ELF-1 (cell line): ENCODE measurements at places on chromosomes 7 and 10.

- peak; percentile 12 for DNase-seq
These were observed 41.5 kb upstream of the SLC39A12 start for GRCh38 chr10:17910125-17910789.

GRCh38 chr10:114173603-114173920 lies 441 bp downstream of the CCDC186 start:
- no peak for DNase-seq

DNA sequence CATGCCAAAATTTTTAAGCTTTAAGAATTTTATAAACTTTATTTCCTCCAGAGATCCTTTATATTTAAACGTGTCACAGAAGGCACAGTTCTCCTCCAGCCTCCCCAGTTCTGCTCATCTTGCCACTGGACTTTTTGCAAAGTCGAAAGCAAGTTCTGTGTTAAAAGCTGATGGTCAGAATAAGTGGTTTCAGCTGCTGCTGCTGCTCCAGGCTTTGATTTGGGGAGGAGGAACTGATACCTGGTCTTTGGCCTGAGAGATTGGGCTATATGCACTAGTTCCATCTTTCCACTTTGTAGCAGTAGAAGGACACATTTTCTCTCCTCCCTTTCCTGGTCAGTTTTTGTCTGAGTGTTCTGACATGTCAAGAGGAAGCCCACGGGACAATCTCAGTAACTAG lies 435.9 kb upstream of the PHF14 start:
- DNase-seq = no peak

DNA sequence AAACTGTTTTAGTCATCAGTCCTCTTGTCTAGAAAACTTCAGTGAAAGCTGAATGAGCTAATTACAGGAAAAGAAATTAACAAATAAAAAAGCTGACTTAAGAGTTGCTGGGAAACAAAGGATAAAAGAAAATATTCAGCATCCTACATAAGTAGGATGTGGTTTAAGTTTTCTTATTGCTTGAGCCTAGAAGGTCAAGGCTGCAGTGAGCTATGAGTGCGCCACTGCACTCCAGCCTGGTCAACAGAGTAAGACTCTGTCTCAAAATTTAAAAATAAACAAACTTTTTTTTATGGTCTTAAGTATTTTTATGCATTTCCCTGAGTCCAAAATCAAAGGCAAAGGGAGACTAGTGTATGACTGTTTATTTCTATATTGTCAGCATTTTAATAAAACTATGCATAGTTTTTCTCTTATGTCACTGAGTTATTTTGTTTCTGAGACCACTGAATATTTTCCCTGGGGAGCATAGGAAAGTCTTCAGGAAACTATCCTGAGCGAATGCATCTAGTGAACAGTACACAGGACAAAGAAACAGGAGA lies 40.0 kb upstream of the LRRN3 start:
- no peak for DNase-seq

- DNase-seq = no peak
These were observed 15.0 kb downstream of the CCDC6 start for GRCh38 chr10:59891349-59891748.

DNA sequence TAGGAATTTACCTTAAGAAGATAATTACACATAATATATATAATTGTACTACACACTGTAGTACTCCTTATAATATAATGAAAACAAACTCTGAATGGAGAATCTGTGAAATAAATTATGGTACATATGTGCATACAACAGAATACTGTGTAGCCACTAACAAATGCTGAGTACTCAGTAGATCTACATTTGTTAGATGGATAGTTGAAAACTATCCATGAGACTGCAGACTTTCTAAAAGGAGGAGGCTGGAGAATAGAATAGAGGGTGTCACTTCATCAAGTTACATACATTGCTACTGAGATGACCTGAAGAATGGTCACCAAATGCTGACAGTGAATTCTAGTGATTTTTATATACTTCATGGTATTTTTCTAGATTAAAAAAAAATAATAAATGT lies 68.7 kb upstream of the OGDHL start:
- DNase-seq = no peak

GRCh38 chr10:62063795-62064472 lies 162.4 kb downstream of the ARID5B start:
- no peak for DNase-seq

- no peak for DNase-seq
These were observed 124.5 kb upstream of the KCTD7 start for GRCh38 chr7:66504131-66504530.

- peak; percentile 24 for DNase-seq
These were observed 139.9 kb downstream of the CCDC71L start for GRCh38 chr7:106520962-106521514.

DNA sequence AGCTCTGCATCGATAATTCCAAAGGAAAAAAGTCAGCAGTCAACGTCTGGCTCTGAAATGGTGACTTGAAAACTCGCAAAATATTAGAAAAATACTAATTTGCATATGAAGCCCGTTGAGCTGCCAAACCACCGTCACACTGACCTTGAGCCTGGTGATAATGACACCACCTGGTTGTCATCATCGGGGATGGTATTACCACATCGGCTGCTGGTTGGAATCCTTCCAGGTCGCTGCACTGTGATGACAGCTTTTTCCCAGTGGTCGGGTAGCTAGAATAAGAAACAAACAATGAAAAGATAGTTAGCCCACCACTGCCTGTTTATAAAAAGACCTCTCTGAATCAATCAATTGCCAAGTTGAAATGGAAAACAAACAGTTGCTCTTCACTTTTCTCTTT lies 41.6 kb downstream of the LAMB1 start:
- no peak for DNase-seq

- no peak for DNase-seq
These were observed 287.8 kb upstream of the SHH start for GRCh38 chr7:156100086-156100485.

DNA sequence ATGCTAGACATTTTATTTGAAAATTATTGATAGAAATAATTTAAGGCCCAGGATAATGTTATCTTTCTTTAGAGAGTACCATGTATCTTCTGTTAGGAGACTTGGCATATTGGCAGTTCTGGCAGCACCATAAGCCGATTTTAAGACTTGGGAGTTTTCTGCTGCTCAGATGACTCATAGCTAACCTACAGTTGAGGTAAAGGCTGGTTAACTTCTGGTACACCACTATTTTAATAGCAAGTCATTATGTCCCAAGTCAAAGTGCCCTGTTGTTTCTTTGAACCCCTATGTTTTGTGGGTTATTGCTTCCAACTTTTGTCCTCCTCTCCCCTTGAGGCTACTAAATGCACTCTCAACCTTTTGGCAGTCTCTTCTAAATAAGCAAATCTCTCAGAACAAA lies 25.2 kb downstream of the ATRNL1 start:
- DNase-seq = no peak

- DNase-seq = peak; percentile 60
These were observed 3.9 kb downstream of the LFNG start for GRCh38 chr7:2523461-2523936.

GRCh38 chr10:3538291-3538655 lies 246.7 kb downstream of the KLF6 start:
- DNase-seq = no peak

DNA sequence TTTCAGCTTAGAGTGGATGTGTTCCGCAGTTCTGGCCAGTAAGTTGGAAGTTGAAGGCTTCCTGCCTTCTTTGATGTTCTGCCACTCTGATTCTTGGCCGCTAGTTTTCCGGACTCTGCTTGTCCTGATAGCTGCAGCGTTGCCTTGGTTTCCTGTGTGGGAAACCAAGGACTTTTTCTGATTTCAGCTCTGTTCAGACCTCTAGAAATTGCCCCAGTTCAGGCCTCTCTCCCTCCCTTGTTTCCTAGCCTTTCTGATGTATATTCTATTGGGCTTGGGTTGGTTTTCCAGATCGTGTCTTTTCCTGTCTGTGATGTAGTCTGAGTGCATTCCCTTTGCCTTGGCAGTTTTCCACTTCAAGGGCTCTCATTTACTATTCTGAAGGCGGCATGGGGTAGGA lies 318.7 kb downstream of the BBS9 start:
- DNase-seq = no peak

DNA sequence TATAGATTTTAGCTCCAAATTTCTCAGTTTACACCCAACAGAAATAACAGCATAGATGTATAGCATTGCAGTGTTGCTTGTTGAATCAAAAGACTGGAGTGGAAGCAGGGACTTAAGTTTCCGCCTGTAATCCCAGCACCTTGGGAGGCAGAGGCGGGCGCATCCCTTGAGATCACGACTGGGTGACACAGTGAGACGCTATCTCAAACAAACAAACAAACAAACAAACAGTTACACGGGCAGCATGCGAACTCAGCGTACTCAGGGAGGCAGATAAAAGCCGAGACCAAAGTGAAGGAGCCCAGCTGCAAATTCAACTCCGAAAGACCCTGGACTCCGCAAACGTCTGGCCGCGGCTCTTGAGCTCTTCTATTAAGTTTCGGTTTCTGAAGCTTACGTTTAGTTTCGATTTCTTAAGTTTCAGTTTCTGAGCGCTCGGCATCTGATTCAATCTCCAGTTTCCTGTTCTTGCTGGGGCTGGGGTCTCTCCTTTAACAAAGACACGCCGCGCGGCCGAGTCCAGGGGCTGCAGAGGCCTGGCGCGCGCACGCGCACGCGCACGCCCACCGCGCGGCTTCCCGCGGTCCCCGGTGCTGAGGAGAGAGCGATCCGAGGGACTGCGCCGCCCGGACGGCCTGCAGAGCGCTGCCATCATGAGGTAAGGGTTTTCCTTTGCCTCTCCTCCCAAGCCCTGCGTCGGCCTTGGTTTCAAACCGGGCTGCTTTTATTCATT lies at the start of gene IFIT5:
Gene IFIT5 (plus strand): TSS at position 423 of the 733 bp plus-strand sequence. CDS start 231 bp downstream, at position 654.
- peak; percentile 90 for DNase-seq

- DNase-seq = no peak
These were observed 126.4 kb downstream of the ADCY1 start for GRCh38 chr7:45700556-45700955.

DNA sequence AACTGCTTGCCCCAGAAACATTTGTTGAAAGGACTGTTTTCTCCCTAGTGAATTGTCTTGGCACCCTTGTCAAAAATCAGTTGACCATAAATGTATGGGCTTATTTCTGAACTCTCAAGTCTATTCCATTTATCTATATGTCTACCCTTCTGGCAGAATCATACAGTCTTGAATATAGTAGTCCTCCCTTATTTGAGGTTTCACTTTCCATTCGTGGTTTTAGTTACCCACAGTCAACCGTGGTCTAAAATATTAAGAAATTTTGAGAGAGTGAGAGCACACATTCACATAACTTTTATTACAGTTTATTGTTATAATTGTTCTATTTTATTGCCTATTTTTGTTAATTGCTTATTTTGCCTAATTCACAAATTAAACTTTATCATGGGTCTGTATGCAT lies 17.4 kb upstream of the CEP41 start:
- no peak for DNase-seq

DNA sequence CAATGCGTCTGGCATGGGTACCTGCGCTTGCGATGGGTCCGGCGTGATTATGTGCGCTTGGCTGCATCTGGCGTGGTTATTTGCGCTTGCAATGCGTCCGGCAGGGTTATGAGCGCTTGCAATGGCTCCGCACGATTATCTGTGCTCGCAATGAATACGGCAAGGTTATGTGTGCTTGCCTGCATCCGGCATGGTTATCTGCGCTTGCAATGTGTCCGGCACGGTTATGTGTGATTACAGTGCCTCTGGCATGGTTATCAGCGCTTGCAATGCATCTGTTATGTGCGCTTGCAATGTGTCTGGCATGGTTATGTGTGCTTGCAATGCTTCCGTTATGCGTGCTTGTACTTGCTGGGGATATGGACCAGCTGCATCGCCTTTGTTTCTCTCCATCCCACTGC lies 37.7 kb downstream of the RBAK start:
- no peak for DNase-seq

- DNase-seq = no peak
These were observed 22.9 kb downstream of the ABRAXAS2 start for GRCh38 chr10:124824507-124824906.

- DNase-seq = no peak
These were observed 2.5 kb upstream of the ALOX5 start for GRCh38 chr10:45371560-45371959.

GRCh38 chr7:282621-283020 lies 7.3 kb upstream of the FOXL3 start:
- DNase-seq = no peak

DNA sequence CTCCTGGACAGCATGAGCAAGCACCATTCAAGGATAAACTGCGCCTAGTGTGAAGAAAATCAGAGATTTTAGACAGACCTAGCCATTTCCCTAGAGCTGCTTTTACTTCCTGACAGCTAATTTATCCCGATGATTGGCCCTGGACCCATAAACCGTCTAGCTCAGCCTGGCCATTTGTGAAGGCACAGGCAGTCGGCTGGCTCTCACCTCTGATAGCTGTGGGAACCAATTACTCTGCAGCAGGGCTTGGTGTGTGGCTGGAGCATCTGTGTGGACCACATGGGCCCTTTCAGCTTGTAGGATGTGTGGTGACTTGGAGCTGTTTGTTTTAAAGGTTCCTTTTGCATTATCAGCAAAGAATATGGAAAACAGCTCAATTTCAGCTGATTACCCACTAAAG lies 111.1 kb upstream of the NPY start:
- DNase-seq = no peak

GRCh38 chr7:17233603-17234002 lies 64.8 kb upstream of the AHR start:
- DNase-seq = no peak

GRCh38 chr10:30199376-30200016 lies 140.1 kb upstream of the JCAD start:
- DNase-seq = no peak

DNA sequence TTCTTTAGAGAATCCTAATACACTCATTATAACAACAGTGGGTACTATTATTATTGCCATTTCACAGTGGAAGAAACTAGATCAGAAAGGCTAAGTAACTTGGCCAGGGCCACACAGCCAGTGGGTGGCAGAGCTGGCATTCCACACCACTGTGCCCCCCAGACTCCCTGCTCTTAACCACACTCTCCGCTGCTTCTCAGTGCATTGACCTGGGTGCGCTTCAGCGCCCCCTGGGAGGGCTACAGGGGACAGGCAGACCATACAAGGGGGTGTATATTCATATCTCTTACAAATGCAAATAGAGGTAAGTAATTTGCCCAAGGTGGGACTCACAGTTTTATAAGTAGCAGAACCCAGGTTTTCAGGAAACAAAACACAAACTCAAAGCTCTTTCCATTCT lies 77.0 kb upstream of the NMT2 start:
- DNase-seq = peak; percentile 31

DNA sequence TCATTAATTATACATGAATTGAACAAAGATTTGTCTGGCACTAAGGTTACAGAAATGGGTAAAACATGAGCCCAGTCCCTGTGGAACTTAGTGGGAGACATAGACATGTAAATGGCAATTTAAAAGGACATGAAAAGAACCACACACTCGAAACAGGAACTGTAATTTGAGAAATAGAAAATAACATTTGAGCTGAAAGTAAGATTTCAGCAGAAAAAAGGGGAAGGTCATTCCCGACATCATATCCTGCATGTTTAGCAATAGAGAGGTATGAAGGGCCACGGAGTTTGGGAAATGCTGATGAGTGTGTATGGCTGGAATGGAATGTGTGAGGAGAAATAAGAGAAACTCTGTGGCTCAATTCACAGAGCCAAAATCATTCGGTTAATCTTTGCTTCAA lies 175.4 kb upstream of the AHR start:
- DNase-seq = no peak

DNA sequence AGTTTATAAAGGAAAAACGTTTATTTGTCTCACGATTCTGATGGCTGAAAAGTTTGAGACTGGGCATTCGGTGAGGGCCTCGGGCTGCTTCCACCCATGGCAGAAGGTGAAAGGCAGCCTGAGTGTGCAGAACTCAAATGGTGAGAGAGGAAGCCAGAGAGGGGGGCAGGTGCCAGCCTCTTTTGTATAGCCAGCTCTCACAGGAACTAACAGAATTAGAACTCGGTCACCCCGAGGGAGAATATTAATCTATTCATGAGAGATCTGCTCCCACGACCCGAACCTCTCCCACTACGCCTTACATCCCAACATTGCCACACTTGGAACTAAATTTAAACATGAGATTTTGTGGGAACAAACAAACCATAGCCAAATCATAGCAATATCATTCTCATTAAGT lies 112.6 kb downstream of the ZPBP start:
- DNase-seq = peak; percentile 24
